Stimulated activated effector memory CD8-positive, alpha-beta T cell treated with anti-CD3 and anti-CD28 coated beads, Interleukin-12 subunit alpha, Interleukin-12 subunit beta, amount 100 ng/mL, for 72 hours (primary cell): ENCODE measurements at places on chromosomes 13 and 19.

DNA sequence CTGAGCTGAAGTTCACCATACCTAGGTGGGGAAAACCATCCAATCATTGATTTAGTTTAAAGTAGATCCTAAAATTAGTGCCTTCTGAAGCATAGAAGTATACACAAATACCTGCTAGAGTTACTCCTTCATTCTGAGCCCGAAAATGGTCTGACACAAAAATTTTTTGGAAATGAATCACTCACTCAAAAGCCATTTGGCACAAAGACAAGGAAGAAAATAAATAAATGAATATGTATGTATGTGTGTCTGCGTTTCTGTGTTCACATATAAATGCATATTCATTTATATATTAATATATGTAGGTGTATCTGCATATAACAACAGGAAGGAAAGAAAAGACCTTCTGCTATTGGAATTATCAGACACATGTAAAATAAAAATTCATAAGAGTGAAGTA, 614.4 kb upstream of the PCDH9 start:
- no peak for DNase-seq

DNA sequence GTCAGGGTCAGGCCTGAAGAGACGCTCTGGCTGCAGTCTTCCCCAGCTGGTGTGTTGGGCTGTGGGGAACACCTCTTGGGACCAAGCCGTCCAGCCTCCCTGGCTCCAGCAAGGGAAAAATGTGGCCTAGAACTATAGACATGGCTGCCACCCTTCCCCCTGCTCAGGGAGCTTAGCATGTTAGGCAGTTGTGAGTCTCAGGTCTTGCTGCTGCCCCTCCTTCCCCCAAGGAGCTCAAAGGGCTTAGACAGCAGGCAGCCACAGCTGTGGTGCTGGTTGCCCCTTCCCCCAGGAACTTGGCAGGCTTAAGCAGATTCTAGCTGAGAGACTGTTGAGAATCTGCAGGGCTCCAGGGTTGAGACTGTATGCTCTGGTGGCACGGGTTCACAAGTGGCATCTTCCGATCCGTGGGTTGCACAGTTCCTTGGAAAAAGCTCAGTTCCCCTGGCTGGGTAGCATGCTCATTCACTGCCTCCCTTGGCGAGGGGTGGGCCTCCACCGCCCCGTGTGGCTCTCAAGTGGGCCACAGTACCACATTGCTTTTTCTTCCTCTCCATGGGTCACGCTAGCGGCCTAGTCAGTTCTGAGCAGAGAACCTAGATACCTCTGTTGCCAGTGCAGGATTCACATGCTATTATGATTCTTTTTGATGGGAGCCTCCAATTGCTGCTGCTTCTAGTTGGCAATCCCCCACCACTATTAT, 1258.6 kb downstream of the OLFM4 start:
- no peak for DNase-seq

DNA sequence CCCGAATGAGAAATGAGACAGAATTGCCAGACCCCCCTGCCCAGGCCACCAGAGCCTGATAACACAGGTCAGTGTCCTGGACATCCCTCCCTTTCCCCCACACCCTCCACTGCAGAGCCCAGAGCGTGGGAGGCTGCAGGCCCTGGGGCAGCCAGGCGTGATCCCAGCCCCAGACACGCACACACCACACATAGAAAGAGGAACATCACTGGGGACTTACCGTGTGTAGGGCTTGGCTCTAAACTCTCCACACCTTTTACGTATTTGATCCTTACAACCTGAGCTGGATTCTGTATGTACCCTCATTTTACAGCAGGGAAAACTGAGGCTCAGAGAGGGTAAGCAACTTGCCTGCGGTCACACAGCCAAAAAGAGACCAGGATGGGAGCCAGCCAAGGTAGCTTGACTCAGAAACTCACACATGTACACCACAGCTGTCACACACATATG, 334 bp upstream of the ANGPTL6 start:
- no peak for DNase-seq

- peak; percentile 49 for DNase-seq
These were observed 755 bp upstream of the RAB3A start for GRCh38 chr19:18204394-18205199.

DNA sequence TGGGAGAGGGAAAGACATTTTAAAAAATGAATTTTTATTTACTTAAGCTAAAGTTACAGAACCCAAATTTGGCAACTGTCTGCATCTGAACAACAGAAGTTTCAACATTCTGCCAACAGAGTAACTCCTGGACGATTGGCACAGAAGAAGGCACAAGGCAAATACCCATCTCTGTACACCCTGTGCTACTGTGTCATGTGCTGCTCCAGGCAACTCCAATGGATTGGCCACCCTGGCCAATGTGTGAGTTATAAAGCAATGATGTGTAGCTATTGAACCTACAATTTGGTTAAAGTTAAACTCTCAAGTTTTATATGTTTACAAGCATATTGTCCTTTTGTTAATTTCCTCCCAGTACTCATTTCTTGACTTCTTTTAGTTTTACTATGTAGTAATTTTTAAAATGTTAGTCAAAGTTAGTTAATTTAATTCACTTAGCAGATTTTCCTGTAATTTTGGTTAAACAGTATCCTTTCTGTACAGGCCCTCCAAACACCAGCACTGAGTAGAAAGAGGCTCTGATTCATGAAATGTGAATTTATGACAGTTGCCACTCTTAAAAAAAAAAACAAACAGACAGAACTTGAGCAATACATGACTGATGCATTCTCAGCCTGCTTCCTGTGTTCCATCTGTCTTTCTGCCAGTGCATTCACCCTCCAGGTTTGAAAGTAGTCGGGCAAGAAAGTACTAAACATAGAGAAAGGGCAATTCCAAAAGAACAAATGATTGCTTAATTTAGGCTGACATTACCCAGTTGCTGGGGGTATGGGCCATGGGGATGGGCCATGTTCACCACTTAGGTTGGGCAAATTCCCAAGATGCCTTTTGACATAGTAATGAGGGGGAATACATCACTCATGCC, 5.9 kb downstream of the STARD13 start:
- no peak for DNase-seq

DNA sequence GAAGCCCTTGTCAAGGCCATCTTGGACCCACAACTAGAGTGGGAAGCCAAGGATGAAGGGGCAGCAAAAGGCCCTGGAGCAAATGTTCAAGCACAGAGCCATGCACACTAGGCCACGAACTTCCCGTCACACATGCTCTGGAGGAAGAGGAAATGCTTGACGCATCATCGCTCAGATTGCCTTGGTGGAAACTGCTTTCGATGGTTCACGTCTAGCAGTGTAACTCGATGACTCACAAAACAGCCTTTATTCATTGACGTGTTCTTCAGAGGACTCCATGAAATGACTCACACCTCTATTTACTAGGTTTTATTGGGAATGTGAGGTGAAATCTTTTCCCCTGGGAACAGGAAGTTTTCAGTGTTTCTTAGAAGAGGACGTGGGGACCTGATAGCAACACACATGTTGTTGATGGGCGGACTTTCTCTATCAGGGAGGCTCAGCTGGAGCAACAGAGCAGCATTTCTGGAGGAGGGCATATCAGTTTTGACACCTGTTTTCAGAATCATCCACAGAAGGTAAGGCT, 79.8 kb upstream of the FLT1 start:
- no peak for DNase-seq

DNA sequence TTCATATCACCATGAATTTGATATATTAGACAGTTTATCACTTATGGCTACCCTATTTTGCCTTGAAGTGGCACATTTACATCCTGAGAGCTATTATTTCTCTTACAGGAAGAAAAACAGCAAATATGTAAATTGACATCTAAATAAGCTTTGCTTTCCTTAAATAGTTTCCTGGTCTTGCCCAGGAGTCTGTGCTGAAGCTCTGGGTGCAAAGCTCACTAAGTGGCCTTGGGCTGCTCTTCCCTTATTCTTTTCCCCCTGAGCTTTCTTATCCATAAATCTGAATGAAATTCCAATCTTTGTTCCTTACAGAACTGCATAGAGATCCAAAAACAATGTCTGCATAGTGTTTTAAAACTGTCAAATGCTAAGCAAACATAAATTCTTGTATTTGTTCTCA, 56.3 kb downstream of the TNFSF13B start:
- no peak for DNase-seq

GRCh38 chr19:17807731-17808316, 12.9 kb downstream of the B3GNT3 start:
- no peak for DNase-seq

DNA sequence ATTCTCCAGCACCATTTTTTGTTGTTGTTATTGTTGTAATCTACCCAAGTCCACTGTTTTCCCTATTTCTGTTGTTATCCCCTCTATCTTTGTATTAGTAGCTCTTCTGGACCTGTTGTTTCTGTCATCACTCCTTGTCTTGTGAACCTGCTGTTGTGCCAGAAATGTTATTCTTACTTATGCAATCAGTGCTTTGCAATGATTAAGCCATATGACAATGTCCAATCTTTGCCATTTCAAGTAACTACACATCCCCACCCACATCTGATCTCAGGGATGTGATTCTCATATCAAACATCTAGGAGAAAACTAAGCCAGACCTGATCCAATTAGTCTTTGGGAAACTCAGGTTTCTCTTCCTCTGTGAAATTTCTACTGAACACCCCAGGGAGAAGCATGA, 472.6 kb upstream of the KLHL1 start:
- no peak for DNase-seq

- no peak for DNase-seq
These were observed 19.3 kb downstream of the AP1M1 start for GRCh38 chr19:16216744-16217670.

DNA sequence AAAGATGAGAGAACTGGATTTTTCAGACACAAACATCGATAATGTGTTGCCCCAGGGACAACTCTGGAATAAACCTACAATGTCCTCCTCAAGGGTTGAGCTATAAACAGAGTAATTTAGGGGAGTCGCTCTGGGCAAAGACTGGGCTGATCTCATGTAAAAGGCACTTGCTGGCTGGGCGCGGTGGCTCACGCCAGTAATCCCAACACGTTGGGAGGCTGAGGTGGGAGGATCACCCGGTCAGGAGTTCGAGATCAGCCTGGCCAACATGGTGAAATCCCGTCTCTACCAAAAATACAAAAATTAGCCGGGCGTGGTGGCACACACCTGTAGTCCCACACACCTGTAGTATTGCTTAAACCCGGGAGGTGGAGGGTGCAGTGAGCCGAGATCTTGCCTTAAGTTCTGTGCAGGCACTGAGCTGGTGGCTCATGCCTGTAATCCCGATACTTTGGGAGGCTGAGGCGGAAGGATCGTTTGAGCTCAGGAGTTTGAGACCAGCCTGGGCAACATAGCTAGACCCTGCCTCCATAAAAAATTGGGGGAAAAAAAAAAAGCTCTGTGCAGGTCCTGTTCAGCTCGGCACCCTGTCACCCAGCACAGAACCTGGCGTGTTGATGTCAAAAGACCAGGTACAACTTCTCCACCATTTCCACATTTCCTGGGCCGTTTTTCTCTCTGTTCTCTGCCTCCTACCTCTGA, 1.4 kb downstream of the TIMM44 start:
- DNase-seq, result no peak

- DNase-seq, result no peak
These were observed 223.5 kb upstream of the MAB21L1 start for GRCh38 chr13:35699825-35700510.

- no peak for DNase-seq
These were observed 242.3 kb downstream of the TEX29 start for GRCh38 chr13:111562716-111563115.

GRCh38 chr13:67353941-67354340, 123.8 kb upstream of the PCDH9 start:
- DNase-seq, result no peak

DNA sequence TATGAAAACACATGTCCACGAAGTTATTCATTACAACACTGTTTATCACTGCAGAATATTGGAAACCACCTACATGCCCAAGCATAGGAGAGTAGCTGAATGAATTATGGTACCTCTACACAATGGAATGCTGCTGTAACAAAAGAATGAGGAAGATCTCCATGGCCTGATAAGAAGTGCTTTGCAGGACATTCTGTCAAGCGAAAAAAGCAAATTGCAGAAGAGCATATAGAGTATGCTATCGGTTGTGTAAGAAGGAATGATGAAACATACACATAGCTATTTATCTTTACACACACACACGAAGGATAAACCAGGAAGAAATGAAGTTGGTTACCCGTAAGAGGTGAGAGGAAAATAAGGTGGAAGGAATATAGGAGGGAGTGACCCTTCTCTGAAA, 37.5 kb upstream of the CEACAM20 start:
- DNase-seq, result no peak

GRCh38 chr19:3830621-3831589, 37.9 kb downstream of the ZFR2 start:
- DNase-seq, result no peak

DNA sequence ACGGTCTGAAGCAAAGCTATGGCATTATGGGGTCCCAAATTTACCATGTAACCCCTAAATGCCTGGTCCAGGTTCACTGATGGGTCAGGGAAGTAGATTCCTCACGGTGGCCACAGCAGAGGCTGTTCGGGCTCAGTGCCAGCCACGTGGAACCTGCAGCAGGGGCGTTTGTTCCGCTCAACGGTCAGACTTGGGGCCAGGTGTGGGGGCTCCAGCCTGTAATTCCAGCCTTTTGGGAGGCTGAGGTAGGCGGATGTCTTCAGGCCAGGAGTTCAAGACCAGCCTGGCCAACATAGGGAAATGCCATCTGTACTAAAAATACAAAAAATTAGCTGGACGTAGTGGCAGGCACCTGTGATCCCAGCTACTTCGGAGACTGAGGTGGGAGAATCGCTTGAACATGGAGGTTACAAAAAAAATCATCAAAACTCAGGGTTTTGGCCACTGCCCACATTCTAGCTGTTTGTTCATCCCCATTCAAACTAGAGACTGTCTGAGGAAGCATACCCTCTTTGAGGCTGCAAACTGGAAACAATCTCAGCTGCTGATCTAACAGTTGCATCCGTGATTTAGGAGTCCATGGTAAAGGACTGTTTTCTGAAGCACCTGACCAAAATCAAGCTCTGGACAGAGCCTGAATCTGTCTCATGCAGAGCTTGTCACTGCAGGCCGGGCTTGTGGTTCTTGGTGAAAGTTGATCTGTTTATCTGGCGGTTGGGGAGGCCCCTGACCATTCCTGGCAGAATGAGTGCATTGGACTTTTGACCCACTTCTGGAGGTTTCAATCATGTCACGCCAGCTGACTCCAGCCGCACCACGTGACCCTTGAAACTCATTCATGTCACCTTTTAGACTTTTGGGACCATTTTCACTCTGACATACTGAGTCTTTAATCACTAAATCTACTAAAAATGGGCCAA, 30.2 kb upstream of the ZNF331 start:
- DNase-seq, result no peak

DNA sequence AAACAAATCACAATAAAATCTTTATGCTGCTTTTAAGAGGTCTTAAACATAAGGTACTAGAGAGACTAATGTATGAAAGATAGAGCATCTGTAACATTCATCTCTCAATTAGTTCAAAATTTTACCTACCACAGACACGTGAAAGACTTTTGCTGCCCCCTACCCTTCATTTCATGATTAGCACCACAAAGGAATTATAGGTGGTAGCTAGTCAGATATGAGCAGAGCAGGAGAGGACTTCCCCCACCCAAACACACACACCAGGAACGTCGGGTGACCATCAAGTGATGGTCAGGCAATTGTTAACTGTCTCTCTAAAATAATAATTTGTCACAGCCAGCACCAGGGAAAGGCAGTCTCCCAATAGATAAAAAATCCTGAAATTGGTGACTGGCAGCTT, 1531.7 kb upstream of the SPRY2 start:
- no peak for DNase-seq

GRCh38 chr13:66195238-66195637, 1034.9 kb downstream of the PCDH9 start:
- DNase-seq, result no peak
